NCI-H1092 (cell line): ENCODE measurements at places on chromosomes 2 and 18.

- DNase-seq: no peak
These were observed 448.5 kb downstream of the ZEB2 start for GRCh38 chr2:144071461-144071860.

GRCh38 chr18:61580046-61580445 is 246.8 kb downstream of the CDH20 start:
- DNase-seq: no peak

GRCh38 chr18:77001979-77002378 is 130.6 kb downstream of the MBP start:
- no peak for DNase-seq

DNA sequence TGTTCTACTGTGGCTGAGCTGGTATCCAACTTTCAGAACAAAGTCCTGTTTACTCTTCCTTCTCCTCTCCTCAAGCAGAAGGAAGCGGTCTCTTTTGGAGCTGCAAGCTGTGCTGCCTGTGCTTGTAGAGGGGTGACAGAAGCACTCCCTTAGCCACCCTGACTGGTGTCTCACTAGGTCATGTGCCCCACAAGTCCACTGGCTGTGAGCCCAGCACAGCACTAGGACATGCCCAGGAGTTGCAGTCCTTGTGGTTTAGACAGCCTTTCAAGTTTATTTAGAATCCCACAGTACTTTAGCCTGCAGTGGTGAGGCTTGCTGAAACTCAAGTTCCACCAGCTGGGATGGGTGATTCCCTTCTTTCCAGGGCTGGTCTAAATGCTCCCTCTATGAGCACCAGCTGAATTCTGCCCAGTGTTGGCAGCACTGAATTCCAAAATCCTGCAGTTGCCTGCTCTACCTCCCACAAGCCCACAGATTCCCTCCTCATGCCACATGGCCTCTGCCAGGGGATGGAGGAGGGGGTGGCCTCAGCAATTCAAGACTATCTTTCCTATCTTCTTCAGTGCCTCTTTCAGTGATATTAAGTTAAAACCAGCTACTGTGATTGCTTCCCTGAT is 61.2 kb downstream of the CCDC85A start:
- no peak for DNase-seq

- DNase-seq: no peak
These were observed 99.5 kb downstream of the DTNA start for GRCh38 chr18:34809451-34810072.

DNA sequence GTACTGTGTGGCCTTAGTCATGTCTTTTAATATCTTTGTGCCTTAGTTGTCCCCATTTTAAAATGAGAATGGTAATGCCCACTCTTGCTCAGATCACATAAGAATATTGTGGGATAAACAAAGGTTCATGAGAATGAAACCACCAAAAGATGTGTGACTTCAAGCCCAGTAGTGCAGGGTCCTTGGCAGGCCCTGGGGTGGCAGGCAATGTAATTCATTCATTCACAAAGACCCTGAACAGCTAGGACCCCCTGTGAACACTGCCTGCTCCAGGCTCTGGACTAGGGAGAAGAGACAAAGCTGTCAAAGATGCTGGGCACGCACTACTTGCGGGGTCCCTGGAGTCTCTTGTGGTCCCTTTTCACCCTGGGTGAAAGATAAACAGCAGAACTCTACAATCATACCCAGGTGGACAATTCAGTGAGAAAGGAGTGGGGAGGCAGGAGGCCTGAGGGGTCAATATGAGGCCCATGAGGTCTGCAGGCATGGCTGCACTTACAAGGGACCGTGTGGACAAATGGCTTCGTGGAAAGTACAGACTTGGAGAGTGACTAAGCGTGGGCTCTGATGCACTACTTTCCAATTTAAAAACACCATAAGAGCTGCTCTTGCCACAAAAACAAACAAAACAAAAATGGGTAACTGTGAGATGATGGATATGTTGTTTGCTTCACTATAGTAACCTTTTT is 136.1 kb downstream of the SMAD7 start:
- no peak for DNase-seq

- DNase-seq: no peak
These were observed 1.7 kb downstream of the SIX3 start for GRCh38 chr2:44943031-44943692.

DNA sequence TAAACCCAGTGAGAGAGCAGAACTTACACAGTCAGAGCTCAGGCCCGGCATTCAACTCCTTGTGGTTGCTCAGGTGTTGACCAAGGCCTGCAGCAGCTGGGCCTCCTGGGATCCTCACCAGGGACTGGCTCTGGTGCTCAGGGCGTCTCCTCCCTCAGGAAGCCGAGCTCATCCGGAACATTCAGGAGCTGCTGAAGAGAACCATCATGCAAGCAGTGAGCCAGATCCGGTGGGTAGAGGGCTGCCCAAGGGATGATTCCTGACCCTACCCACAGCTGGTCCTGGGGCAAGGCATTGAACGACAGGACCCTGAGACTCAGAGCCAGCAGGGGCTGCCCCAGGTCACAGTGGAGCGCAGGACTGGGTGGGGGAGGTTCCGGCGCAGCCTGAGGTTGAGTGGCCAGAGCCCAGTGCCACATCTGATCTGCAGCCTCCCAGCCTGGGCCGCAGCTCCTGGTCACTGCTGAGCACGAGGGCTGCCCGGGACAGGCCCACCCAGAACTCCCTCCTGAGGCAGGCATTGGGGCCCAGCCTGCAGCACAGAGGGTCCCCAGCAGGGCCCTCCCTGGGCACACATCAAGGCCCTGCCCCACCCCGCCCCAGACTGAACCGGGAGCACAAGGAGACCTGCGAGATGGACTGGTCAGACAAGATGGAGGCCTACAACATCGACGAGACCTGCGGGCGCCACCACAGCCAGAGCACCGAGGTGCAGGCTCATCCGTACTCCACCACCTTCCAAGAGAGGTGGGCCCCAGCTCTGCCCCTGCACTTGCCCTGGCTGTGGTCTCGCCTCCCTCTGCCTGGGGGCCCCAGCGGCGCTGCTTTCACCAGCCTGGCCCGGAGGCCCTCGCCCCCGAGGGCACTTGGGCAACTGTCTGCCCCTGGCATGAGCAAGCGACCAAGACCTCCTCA is 2.4 kb downstream of the TEKT4 start:
- DNase-seq: no peak

DNA sequence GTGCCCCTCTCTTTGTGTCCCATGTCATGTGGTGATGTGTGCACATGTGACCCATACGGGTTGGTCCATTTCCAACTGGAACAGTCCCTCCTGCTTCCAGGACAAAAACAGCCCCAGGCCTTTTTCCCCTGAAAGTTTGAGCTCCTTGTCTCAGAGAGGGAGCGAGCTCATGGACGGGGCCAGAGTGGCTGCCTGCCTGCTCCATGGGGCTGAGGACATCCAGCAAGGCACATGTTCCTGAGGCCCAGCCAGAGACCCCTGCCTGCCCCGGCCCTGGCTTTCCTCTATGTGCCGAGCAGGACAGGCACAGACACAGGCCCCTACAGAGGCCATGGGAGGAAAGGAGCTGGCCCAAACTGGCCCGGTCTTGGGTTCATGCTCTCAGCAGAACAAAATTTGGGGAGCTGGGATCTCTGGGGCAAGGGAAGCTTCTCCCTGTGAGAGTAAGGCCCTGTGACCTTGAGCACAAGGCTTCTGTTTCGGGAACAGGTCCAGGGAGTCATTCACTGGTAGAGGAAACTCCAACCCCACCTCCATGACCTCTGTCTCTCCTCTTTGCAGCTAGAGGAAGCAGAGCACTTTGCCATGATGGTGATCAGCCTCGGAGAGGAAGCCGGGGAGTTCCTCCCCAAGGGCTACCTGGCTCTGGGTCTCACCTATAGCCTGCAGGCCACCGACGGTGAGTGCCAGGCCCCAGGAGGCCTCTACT is 105.8 kb upstream of the MCFD2 start:
- no peak for DNase-seq

- no peak for DNase-seq
These were observed 129.5 kb downstream of the RHBDD1 start for GRCh38 chr2:226965376-226965775.
